Hindlimb muscle (tissue), 1 donor: ENCODE measurements at places on chromosomes 3 and 15.

DNA sequence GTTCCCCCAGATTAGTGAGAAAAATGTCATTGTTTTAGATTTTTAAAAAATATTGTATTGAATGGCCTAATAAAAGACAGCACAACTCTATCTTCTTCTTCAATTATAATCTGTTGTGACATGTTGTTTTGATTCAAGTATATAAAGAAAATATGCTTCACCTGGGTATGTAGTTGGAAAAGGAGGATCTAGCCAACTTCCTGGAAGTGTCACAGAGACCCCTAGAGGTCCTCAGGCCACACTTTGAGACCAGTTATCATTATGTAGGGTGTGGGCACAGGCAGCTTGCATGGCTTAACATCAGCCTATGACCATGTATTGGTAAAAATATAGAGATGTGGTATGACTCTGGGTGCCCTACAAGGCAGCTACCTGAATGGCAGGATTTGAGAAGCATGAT is 14.7 kb upstream of the RYR3 start:
- DNase-seq: no peak

GRCh38 chr3:120155108-120155507 is 60.9 kb upstream of the GSK3B start:
- no peak for DNase-seq

DNA sequence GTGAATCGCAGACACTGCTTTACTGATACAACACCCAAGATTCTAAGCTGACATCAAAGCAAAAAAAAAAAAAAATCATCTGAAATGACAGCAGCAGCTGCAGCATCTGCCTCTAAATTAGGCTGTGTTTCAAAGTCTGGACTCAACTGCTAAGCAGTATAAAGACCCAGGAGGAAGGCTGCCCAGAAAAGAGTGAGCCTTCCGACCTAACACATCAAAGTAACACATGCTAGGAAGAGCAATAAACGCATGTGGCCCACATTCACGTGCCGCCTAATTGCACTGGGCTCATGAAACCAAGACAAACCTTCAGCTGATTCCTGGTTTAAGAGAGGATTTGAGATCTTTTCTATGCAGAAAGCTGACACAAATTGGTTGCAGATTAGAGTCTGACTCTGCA is 317.1 kb downstream of the ZIC4 start:
- DNase-seq: peak; percentile 6

DNA sequence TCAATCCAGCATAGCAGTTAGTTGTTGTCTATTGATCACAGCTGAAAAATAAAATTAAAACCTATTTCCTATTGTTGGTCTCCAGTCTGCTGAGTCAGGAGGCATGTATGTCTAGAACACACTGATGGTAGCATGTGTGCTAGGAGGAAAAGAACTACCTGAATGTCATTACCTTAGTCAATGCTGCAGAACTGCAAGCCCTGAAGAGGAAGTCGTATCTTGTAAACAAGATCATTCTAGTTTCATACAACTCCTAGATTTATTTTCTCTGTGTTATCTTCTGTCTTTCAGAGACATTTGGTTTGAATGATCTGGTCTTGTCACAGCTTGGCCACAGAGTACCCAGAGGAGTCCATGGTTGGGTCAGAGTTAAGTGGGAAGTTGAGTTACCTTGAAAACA is 110.0 kb upstream of the MRPL3 start:
- no peak for DNase-seq

GRCh38 chr3:108124337-108125152 is 33.7 kb upstream of the CD47 start:
- DNase-seq: no peak

DNA sequence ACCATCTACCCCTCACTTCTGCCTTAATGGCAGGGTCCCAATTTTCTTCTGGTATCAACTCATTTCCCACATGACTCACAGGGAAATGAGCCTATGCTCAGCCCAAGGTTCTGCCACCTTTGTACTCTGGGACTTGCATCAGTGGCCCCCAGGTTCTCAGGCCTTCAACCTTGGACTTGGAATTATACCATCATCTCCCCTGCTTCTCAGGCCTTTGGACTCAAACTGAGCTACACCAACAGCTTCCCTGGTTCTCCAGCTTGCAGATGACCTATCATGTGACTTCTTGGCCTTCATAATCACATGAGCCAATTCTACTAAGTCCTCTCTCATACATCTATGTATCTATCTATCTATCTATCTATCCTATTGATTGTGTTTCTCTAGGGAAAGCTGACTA is 149.5 kb downstream of the PLCH1 start:
- no peak for DNase-seq

- peak; percentile 38 for DNase-seq
Measured at GRCh38 chr3:179321668-179322285, 1.1 kb upstream of the ZNF639 start.

GRCh38 chr3:49469037-49469935 is 781 bp upstream of the DAG1 start:
- DNase-seq: peak; percentile 88

DNA sequence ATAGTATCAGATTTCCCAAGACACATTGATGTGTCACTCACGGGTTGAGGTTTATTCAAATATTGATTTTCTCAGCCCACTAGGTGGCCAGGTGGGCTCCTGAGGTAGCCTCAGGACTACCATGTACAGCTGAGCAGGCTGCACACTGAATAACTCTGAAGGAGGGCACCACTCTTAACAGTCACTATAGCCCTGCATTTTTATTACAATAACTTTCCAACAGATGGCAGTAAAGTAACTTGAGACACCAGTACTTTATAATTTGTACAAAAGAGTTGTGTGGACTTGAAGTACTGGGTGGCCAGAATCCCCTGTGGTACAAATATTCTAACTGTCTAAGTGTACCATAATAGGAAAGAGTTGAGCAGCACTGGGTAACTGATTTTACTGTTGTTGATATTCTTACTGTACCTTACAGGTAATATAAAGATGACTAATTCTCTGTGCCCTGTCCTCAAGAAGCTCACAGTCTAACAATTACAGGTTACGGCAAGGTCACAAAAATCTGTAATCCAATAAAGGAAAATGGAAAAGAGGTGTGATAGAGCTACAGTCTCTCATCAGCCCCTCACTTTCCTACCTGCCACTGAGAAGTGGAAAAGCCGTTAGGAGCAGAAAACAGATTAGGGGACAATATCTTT is 76.0 kb downstream of the ETFA start:
- DNase-seq: peak; percentile 6

GRCh38 chr15:58517682-58518525 is 86.1 kb downstream of the LIPC start:
- no peak for DNase-seq

DNA sequence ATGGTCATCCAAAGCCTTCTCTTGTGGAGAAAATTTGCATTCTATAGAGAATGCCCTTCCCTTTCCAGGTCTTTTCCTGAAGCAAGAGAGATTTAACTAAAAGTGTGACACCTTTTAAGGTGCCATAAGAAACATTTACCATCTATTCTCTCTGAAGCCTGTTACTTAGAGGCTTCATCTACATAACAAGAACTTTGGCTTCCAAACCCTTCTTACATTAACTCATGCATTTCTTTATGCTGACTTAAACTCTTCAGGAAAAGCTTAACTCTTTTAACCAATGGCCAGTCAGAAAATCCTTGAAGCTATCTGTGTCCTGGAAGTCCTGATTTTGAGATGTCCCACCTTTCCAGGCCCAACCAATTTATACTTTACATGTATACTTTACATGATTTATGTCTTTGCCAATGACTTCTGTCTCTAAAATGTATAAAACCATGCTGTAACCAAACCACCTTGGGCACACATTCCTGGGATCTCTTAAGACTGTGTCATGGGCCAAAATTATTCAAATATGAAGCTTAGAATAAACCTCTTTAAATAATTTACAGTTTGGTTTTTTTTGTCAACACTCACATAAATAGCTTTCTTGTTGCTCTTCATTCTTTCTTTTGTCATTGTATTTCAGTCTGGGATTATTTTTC is 472.6 kb upstream of the NECTIN3 start:
- no peak for DNase-seq

- DNase-seq: no peak
Measured at GRCh38 chr3:195746346-195746745, 25.6 kb downstream of the MUC20 start.

DNA sequence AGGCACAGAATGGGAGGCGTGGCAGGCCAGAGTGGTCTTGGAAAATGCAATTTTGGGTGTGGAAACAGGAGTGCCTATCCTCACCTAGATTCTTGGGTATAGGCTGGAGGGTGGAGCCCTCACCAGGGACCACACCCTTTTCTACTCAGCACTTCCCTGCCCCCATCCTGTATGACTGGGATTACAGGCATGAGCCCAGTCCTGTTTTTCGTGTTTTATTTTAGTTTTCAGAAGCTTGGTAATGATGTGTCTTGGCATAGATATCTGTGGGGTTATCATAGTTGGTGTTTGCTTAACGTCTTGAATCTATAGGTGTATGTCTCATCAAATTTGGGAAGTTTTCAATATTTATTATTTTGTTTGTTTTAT is 248.7 kb upstream of the CBLB start:
- DNase-seq: no peak

GRCh38 chr3:134647902-134648760 is 2.7 kb downstream of the KY start:
- DNase-seq: no peak

- no peak for DNase-seq
Measured at GRCh38 chr15:31887246-31887645, 143.1 kb upstream of the CHRNA7 start.

DNA sequence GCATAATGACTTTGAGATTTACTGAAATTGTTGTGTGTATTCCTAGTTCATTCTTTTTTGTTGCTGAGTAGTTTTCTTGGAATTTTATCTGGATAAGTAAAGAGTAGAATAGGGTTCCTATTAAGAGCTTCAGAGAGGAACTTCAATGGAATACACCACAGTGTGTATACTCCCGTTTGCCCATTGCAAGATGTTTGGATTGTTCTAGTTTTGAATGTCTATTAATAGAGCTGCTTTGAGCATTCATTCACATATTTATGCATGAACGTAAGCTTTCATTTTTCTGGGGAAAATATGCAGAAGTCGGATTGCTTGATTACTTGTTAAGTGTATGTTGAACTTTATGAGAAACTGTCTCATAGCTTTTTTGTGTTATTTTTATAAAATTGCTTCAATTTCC is 580.5 kb downstream of the OTOL1 start:
- DNase-seq: no peak

GRCh38 chr15:55499151-55499550 is 8.9 kb downstream of the DNAAF4 start:
- no peak for DNase-seq

DNA sequence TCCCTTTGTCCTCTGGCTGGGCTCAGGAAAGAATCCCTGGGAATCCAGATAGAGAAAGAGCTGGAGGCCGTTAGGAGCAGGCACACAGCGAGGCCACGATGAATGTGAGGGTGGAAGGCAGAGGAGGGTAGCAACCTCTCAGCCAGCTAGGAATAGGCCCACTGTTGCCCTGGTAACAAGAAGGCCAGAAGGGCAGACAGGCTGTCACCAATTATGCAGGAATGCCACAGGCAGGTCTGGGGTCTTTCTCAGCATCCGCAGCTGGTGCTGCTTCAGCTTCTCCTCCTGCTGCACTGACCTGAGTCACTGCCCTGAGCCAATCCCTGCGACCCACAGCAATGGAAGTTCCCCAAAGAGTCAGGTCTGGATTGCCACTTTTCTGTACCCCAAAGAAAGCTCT is 62.8 kb upstream of the C3orf80 start:
- DNase-seq: no peak

GRCh38 chr3:7536510-7536909 is 675.6 kb downstream of the GRM7 start:
- no peak for DNase-seq

- DNase-seq: peak; percentile 68
Measured at GRCh38 chr15:84816694-84817465, at the start of gene ALPK3. ALPK3 (plus strand) TSS chr15:84817356; CDS start chr15:84817453, 97 bp downstream.

- DNase-seq: no peak
Measured at GRCh38 chr15:48642795-48643194, 2.7 kb downstream of the FBN1 start.

DNA sequence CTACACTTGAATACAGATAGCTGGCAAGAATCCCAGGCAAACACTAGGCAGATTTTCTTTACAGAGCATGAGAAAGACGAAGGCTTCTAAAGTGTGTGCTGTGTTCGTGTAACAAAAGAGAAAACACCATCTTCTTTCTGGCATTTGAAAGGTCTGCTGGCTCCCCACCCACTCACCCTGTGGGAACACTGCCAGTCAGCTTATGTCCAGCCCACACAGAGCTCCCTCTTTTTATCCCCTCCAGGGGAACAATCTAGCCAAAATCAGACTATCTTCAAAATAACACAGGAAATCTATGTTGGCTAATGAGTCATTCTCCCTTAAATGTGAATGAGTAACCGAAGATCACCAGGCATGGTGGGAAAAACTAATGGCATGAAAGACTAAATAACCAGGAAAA is 45.6 kb upstream of the PAQR5 start:
- no peak for DNase-seq

DNA sequence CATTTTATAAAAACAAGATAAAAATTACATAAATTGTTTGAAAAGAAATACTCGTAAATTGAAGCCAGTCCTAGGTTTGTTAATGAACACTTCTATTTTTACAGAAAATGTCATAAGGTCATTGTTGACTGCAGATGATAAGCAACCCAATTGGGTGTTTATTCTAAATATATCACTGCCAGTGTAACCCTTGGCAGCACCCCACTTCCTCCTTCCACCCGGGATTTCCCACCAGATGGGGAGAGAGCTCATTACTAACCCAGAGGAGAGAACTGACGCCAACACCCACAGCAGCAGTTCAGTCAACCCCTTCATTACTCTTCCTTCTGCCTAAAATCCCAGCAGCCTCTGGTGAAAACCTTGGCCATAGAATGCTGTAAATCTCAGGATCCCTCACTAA is 307.6 kb downstream of the GAP43 start:
- no peak for DNase-seq

- DNase-seq: no peak
Measured at GRCh38 chr3:187979564-187979963, 174.4 kb upstream of the LPP start.

- DNase-seq: peak; percentile 33
Measured at GRCh38 chr15:73684581-73685455, 635 bp downstream of the CD276 start.

- DNase-seq: no peak
Measured at GRCh38 chr15:47670365-47670764, 46.9 kb upstream of the SEMA6D start.
